NCI-H2081 (cell line): ENCODE measurements at places on chromosomes 5 and 9.
A peak's percentile ranks its signal among the peaks of the same experiment; 100 is the strongest.

- no peak for DNase-seq
These were observed 1079.3 kb upstream of the CDH9 start for GRCh38 chr5:28117691-28118090.

- no peak for DNase-seq
These were observed 20.1 kb downstream of the PDE6A start for GRCh38 chr5:149924486-149924885.

DNA sequence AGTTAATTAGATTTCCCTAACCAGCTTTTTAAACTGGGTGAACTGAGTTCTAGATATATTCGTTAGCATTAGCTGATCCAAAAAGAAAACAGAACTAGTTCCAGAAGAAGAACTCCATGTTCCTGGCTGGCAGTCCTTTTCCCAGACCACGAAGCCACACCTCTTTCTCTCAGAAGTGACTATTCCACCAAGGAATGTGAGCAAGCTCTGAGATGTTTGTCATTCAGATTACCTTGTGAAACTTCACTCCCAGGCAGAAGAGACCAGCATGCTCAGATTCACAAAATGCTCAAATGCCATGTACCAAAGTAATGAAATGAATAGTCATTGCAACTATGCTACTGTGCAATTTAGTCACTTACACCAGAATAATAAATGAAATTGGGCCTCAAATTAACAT is 4.4 kb upstream of the SSBP2 start:
- no peak for DNase-seq

- DNase-seq = peak; percentile 63
These were observed 64.8 kb downstream of the HMCN2 start for GRCh38 chr9:130330202-130330862.

- no peak for DNase-seq
These were observed 30.9 kb upstream of the NXNL2 start for GRCh38 chr9:88503845-88504764.

DNA sequence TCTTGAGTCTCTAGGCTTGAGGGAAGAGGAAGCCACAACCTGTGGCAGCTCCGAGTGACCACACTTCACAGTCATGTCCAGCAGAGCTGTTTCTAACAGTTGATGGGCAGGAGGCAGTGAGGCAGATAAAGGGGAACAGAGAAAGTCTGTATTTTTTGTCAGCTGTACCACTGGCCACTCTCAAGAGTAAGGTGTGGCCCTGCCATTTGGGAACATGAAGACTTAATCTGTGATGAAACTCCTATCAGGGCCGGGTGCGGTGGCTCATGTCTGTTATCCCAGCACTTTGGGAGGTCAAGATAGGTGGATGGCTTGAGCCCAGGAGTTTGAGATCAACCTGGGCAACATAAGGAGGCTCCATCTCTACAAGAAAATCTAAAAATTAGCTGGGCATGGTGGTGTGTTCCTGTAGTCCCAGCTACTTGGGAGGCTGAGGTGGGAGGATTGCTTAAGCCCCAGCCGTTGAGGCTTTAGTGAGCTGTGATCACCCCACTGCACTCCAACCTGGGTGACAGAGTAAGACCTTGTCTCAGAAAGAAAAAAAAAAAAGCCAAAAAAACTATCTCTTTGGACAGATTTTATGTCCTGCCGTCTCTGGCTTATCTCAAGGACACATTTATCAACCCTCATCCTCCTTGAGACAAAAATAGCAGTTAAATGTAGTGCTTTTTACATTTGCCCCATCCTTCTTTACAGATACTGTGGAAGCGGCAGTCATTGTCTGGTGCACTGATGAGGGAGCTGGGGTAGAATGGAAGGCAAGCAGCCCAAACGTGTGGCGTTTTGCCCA is 11.9 kb upstream of the COL15A1 start:
- DNase-seq = no peak

DNA sequence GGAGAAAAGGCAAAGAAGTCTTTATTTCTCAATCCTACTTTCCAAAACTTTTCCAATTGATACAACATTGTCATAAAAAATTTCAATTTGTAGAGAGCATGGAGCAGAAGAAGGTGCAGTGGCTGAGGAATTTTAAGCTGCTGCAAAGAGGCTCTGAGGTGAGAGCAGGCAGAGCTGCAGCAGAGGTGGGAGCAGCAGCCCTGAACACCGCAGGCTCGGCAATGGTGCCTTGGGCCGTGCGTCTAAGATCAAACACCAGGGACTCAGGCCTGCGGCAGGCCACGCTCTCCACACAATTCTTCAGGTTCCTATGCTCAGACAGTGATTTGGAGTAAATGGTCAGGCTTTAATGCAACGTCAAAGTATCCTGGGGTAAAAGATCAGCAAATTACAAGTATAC is 46.3 kb downstream of the SIL1 start:
- DNase-seq = no peak

- no peak for DNase-seq
These were observed 53.2 kb downstream of the ZNF474 start for GRCh38 chr5:122182491-122182921.

GRCh38 chr5:167800427-167800826 is 491.0 kb upstream of the WWC1 start:
- no peak for DNase-seq
